ENCODE measurements at places on chromosomes 11 and 22. TPM values are rescaled to one million over a fixed set of nuclear protein-coding genes. Genes with fewer than 3 reads are reported as not detected.

GRCh38 chr11:9861860-9862725, 198.2 kb downstream of the SWAP70 start:
- peak; percentile 39 for DNase-seq

DNA sequence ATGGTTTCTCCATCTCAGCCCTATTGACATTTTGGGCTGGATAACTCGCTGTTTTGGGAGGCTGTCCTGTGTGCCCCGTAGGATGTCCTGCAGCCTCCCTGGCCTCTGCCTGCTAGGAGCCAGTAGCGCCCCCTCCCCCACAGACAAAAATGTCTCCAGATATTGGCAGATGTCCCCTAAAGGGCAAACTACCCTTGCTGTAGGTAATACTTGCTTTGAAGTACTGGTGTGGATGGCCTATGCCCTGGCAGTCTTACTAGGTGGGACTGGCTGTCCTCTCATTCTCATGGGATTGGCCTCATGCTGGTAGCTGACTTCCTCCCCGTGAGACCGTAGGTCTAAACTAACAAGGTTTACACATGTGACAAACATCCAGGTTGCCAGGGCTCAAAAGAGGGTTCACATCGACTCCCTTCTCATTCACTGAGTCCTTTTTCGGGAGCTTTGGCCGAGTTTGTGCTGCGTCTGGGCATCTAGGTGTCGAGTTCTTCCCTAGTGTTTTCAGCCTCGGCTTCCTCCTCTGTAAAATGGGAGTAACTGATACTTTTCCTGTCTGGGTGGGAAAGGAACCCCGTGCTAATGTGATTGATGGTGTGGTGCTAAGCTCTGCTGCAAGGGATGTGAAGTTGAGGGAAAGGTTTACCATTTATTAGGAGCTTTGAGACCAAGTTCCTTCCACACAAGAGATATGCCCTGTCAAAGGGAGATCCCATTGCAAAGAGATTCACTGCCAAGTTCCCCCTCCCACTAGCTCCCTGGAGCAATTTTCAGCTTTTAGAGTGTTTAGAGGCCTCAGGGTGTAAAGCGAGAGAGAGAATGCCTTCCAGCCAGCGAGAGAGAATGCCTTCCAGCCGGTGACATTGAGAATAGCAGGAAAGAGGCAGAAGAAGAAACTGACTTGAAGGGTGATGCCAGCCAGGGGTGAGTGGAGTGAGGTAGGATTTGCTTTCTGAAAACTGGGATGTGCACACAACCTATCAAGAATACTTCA, 17.0 kb downstream of the PTPRJ start:
- no peak for DNase-seq

GRCh38 chr11:19992162-19992561, 168.1 kb downstream of the DBX1 start:
- no peak for DNase-seq

DNA sequence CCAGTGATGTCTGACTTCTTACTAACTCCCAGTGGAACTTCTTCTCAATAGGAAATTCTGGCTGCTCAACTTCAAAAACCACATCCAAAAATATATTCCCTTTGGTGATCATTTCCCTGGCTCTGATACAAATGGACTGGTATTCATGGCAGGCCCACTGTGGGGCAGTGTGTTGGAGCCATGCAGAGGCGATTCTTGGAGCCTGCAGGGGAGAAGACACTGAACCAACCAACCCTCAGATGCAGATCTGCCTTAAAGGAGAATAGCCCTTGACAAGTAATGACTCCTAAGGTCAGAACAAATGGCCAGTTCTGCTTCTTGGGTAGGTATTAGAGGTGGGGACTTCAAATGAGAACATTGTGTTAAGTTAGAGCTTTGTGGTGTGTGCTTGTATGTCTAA, 12.2 kb downstream of the OR4D9 start:
- no peak for DNase-seq

RASGRP2 gene
- 5.9 TPM for polyA plus RNA-seq

MAPK8IP2 gene
- polyA plus RNA-seq: 95.4 TPM

FBLN1 gene
- 135 TPM for polyA plus RNA-seq

All from brain (organoid and tissue), 16 donors.